ENCODE measurements at places on chromosomes 4 and X. TPM values are rescaled to one million over a fixed set of nuclear protein-coding genes. Genes with fewer than 3 reads are reported as not detected.

- peak; percentile 78 for DNase-seq
Observed at GRCh38 chr4:17448689-17449088, 63.2 kb downstream of the QDPR start.

DNA sequence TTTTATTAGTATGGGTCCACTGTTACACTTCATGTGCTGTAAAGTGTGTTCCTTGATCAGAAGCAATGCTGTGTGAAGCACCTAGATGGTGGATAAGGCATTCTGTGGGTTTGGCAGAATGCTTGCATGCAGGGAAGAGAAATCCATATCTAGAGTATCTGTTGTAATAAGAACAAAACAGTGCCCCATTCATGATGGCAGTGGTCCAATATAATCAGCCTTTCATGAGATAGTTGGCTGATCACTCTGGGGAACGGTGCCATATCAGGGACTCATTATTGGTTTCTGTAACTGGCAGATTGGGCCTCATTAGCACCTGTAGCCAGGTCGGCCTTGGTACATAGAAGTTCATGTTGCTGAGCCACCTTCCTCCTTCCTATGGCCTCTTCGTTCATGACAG lies 28.7 kb downstream of the STIM2 start:
- no peak for DNase-seq

GRCh38 chr4:147480891-147481576 lies at the start of gene EDNRA:
EDNRA (plus strand) TSS chr4:147481097; CDS start chr4:147485682, 4,585 bp downstream.
- peak; percentile 63 for DNase-seq

- DNase-seq: peak; percentile 19
Observed at GRCh38 chr4:148056879-148057278, 325.0 kb downstream of the ARHGAP10 start.

DNA sequence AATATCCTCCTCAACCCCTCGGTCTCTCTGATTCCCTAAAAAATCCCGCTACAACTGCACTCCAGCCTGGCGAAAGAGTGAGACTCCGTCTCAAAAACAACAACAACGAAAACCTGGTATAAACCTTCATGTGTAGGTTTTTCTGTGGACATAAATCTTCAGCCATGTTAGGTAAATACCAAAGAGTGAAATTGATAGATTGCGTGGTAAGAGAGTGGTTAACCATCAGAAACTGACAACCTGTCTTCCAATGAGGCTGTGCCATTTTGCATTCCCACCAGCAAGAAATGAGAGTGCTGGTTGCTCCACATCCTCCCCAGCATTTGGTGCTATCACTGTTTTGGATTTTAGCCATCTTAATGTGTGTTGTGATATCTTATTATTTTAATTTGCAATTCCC lies 10.9 kb downstream of the TBC1D19 start:
- DNase-seq: no peak

DNA sequence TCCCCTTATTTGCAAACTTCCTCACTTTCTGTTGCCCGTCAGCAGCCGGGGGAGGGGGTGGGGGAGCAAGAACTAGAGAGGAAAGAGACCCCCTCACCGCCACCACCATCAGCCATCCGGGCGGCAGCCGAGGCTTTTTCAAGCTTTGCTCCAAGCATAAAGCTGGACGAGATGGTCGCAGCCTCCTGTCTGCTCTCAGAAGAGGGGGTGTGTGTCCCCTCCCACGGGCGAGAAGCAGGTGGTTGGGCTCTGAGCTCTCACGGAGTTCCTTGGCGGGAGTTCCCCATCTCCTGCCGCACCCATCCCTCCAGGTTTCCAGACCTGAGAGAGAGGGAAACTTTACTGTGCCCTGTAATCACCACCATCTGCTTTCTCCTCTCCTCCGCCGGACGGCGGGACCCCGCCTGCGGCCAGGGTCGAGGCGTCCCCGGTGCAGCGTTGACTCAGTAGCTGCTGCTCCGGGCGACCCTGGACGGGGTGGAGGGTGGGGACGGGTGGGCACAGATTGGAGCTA lies 4.7 kb upstream of the ARX start:
- no peak for DNase-seq

DNA sequence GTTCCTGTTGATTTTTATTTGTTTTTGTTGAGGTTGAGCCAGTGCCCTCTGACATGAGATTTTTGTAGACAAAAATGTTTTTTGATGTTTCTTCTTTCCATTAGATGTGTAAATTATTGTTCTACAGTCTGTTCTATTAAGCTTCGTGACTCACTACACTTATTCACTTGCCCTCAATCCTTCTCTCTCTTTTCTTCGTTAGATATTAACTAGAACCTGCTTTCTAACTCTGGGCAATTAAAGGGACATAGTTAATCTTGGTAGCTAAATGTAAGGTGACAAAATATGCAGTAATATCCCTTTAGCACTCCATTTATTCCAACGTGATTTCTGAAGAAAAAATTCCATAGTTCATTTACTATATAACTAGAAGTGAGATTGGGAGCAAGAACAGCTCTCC lies 333.9 kb downstream of the PDHA2 start:
- no peak for DNase-seq

- DNase-seq: no peak
Observed at GRCh38 chr4:94457692-94458106, 6.0 kb downstream of the PDLIM5 start.

- DNase-seq: no peak
Observed at GRCh38 chr4:131638781-131639180, 1510.3 kb upstream of the PCDH10 start.

DNA sequence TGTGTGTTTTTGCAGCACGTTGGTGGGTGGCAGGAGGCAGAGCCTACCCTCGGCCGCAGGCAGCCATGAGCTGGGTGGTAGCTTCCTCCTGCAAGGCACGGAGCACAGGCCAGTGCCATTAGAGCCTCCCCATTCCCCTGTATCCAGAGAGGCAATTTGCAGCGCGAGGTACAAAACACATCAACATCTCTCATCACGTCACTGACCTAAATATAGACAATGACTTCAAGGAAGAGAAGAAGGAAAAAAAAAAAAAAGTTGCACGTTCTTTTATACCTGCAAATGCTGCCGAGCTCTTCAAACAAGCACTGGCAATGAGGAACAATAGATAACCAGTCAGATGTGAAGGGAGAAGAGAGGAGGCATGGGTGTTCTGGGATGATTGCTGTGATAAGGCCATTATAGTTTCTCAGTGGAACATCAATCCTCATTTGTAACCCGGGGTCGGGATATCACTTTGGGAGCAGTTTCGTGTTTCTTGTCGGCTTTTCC lies 159.9 kb downstream of the MGST2 start:
- DNase-seq: no peak

GRCh38 chr4:38563707-38564495 lies 100.1 kb upstream of the KLF3 start:
- DNase-seq: no peak

DNA sequence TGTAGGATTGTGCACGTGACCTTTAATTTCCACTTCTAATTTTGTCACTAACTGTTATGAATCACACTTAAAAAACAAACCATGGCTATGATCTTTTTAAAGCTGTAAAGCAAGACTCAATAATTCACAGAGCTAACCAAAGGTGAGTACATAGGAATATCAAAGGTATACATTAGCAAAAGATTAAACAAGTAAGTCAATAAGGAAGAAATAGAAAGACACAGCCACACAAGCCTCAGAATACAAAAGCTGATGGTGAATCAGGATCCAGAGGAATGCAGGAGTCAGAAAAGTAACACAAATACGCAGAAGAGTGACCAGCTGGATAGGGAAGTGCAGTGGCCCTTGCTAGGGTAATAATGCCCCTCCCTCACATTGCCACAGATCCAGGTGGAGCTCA lies 943.6 kb downstream of the DMD start:
- DNase-seq: no peak

The GC gene
- total RNA-seq: not detected

All from lung microvascular endothelial cell (primary cell).